ENCODE measurements at places on chromosomes 1 and 21. TPM values are rescaled to one million over a fixed set of nuclear protein-coding genes. Genes with fewer than 3 reads are reported as not detected.

The RBP7 gene
- total RNA-seq = 1.0 TPM

DNA sequence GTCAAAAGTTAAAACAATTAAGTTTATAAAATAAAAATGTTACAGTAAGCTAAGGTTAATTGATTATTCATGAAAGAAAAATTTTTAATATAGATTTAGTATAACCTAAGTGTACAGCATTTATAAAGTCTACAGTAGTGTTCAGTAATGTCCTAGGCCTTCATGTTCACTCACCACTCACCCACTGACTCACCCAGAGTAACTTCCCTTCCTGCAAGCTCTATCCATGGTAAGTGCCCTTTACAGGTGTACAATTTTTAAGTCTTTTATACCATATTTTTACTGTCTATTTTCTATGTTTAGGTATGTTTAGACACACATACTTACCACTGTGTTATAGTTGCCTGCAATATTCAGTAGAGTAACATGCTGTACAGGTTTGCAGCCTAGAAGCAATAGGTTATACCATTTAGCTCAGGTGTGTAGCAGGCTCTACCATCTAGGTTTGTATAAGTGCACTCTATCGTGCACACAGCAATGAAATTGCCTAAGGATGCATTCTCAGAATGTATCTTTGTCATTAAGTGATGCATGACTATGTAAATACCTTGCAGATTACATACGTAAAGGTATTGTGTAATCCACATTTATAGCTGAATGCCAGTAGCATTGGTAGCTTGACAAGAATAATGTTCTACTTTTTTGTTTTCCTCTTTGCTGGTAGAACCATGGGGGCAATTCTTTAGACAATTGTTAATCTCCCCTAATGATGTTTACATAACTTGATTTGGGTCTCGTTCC lies 35.7 kb upstream of the GPR88 start:
- DNase-seq = no peak

GRCh38 chr1:66571789-66572188 lies 37.8 kb downstream of the SGIP1 start:
- peak; percentile 64 for DNase-seq

DNA sequence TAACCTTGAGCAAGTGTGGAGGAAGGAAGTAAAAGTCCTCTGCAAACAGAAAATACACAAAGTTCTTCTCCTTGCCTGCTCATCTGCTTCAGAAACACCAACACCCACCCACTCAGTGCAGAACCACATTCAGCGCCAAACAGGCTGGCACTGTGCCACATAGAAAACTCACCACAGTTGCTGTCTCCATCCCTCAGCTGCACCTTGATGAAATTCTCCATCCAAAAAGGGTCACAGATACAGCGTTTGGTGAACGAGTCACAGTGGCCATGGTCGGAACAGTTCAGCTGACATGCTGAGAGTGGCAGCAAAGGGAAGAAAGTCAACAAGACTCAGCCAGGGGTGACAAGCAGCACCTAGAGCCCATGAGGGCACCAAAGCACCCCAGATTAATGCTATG lies 114.5 kb downstream of the KIAA0319L start:
- DNase-seq = no peak

The MAB21L3 gene
- 0.34 TPM for total RNA-seq

GRCh38 chr1:112923959-112924349 lies 32.0 kb downstream of the SLC16A1 start:
- no peak for DNase-seq

Data from astrocyte (in vitro differentiated cells and primary cell).